ENCODE measurements at places on chromosomes 16 and 17.

DNA sequence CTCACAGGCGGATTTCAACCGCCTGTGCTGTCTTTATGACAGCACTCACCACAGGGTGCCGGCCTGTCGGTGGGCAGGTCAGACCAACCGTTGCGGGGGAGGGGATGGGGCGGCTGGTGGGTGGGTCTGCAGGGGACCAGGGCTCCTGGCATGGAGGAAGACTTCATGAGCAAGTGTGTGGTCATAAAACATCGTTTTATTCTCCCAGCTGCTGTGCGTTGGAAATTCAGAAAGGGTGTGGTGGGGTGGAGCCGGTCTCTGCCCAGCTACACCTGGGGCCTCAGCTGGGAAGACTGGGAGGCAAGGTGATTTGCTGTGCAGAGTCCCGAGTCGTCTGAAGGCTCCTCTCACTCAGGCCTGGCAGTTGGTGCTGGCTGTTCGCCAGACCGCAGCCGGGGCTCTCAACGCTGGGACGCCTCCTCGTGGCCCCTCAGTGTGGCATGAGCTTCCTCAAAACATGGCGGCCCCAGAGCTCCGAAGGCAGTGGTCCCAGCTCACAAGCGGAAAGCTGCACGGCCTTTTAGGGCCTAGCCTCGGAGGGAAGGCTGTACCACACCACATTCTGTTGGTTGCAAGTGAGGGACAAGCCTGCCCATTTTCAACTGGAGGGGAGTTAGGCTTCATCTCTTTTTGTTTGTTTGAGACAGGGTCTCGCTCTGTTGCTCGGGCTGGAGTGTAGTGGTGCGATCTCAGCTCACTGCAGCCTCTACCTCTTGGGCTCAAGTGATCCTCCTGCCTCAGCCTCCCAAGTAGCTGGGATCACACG is 45.8 kb upstream of the GSE1 start:
- H3K4me1 ChIP-seq = peaks cover 43% of the 10 kb centered on the region
- H3K36me3 ChIP-seq = no peaks in the 10 kb centered on the region
- no peak overlapping the region for H3K4me3 ChIP-seq
- DNase-seq = peak; percentile 63
- peak overlapping the region; percentile 7 for H3K27ac ChIP-seq
- H3K27me3 ChIP-seq = no peaks in the 10 kb centered on the region

DNA sequence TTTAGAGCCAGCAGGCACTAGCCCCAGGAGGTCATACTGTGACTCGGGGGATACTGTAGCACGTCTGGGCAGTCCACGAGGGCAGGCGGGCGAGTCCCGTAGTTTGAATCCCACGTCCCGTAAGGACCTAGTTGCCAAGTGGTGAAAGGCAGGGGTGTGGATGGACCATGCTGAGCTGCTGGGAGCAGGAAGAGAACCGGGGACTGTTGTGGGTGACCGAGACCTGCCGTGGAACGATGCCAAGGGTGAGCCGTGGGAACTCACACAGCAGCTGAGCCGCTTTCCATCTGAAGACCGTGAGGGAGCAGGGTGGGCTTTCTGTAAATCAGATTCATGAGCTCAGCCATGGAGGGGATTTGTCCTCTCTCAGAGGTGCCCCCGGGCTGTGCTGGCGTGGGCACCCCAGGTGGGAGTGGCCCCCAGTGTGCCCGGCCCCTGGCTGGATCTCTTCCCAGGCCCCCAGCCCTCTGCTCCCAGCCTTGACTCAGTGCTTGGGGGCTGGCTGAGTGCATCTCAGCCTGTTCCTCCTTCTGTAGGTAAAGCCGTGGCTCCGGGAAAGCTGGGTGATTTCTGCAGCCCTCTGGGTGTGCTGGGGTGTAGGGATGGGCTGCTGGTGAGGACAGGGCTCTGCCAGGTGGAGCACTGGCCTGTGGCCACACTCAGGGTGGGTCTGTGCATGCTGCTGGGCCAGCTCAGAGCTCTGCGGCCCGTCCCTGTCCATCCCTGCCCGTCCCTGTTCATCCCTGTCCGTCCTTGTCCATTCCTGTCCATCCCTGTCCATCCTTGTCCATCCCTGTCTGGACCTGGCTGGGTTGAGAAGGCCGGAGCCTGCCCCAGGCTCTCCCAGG is 13.6 kb downstream of the ASPSCR1 start:
- no peaks in the 10 kb centered on the region for H3K27me3 ChIP-seq
- no peak overlapping the region for H3K4me3 ChIP-seq
- no peak for DNase-seq
- H3K36me3 ChIP-seq = no peaks in the 10 kb centered on the region
- H3K27ac ChIP-seq = no peak overlapping the region

GRCh38 chr17:17227608-17228520 is 9.1 kb downstream of the FLCN start:
- DNase-seq = no peak
- no peak overlapping the region for H3K27ac ChIP-seq
- no peak overlapping the region for H3K4me3 ChIP-seq
- H3K4me1 ChIP-seq = no peaks in the 10 kb centered on the region

GRCh38 chr16:7351610-7352510 is 19.2 kb downstream of the RBFOX1 start:
- H3K36me3 ChIP-seq = no peaks in the 10 kb centered on the region
- peaks cover 1% of the 10 kb centered on the region for H3K4me1 ChIP-seq
- H3K4me3 ChIP-seq = no peak overlapping the region

DNA sequence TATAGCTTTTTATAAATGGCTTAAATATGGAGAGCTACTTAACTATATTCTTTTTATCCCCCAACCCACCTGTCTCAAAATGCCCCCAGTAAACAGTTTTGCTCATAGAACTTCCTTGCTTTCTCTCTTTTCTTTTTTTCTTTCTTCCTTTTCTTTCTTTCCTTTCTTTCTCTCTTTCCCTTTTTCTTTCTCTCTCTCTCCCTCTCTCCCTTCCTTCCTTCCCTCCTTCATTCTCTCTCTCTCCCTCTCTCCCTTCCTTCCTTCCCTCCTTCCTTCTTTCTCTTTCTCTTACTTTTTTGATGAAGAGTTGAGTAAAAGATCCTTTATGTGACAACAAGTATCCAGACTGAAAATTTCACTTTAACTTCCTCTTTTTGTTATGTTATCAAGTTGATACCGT is 48.2 kb downstream of the KCNJ2 start:
- H3K36me3 ChIP-seq = no peaks in the 10 kb centered on the region
- DNase-seq = no peak
- no peaks in the 10 kb centered on the region for H3K27me3 ChIP-seq
- no peak overlapping the region for H3K27ac ChIP-seq
- no peaks in the 10 kb centered on the region for H3K4me1 ChIP-seq

Data from mesendoderm (in vitro differentiated cells).